Midbrain (tissue), 1 donor: ENCODE measurements at places on chromosomes 12 and 14.

GRCh38 chr12:117485984-117486839 is 124.8 kb upstream of the NOS1 start:
- DNase-seq: no peak

GRCh38 chr12:56518570-56518969 is 3.0 kb upstream of the RBMS2 start:
- DNase-seq: no peak

- no peak for DNase-seq
These were observed 56.1 kb downstream of the EMP1 start for GRCh38 chr12:13252616-13253015.

GRCh38 chr12:59484575-59484974 is 111.3 kb upstream of the SLC16A7 start:
- no peak for DNase-seq

GRCh38 chr12:11741434-11742092 is 92.1 kb downstream of the ETV6 start:
- no peak for DNase-seq

GRCh38 chr12:116026346-116026745 is 251.1 kb downstream of the MED13L start:
- no peak for DNase-seq
